ENCODE measurements at places on chromosomes 5 and 9.
A peak's percentile ranks its signal among the peaks of the same experiment; 100 is the strongest.

- peak; percentile 96 for ATAC-seq
These were observed 339.2 kb downstream of the PIK3R1 start for GRCh38 chr5:68554571-68555279.

DNA sequence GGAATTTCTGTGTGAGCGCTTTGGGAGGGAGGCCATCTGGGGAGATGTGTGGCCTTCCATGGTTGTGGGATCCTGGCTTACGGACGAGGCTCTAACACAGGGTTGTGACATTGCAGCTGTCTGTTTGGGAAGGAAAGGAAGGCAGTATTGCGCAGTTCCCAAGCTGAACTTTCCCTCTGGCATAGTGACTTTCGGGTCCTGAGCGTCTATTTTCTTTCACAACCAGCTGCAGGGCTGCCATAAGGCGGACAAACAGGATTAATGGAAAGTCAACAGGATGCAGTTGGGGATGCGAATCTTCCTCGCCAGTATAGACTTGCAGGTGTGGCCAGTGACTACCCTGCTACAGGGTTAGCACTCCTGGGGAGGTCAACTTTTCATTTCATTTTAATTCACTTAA lies 25.9 kb downstream of the CCT5 start:
- no peak for ATAC-seq

DNA sequence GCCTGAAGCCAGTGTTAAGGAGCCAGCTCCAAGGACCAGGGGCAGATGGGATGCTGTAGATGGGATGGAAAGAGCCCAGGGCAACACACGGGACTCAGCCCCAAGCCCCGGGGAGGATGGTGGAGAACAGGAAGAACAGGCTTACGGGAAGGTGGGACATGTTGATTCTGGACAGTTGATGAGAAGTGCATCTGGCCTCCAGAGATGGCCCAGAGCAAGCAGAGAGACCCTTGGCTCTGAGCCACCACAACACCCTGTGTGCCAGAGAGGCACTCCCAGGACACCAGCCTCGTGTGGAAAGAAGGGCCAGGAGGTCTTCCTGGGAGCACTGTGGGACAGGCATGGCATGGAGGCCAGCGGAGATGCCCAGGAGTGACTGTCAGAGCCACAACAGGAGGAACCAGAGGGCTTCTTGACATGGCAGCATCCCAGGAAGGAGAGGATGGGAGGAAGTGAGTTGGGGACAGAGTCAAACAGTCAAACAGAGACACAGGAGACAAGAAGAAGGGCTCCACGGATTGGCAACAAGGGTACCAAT lies 156.3 kb upstream of the MVB12B start:
- ATAC-seq = no peak

- ATAC-seq = no peak
These were observed 41.2 kb upstream of the ZNF300 start for GRCh38 chr5:150945947-150946346.
